ENCODE measurements at places on chromosomes 3 and 15.

DNA sequence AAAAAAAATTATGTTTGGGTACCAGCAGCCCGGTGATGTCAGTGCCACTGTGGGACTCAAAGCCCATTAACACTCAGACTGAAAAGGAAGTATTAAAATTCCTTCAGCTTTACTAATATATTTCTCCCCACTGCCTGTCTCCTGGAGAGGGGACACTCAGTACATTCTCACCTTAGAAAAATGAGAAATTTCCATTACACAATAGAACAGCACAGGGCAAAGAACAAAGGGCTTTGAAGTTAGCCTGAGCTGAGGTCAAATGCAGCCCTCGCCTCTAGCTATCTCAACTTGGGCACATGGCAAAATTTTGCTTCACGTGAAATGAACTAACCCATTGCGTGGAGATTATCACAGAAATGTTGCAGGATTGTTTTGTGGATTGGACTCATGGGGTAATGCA lies 80.8 kb downstream of the RARB start:
- DNase-seq = no peak

DNA sequence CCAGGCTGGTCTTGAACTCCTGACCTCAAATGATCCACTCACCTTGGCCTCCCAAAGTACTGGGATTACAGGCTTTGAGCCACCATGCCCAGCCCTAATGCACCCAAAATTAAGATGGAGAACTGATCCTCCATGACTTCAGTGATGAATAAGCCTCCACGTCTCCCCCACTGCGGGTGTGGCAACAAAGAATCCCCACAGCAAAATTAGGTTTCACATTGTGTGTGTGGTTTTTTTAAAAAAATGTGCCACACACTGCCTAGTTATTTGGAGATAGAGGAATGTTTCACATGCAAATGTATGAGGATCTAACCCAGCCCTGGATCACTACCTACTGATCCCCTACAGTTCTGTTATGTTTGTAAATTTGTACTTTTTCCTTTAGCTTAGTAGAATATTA lies 17.3 kb downstream of the HDAC11 start:
- DNase-seq = no peak

DNA sequence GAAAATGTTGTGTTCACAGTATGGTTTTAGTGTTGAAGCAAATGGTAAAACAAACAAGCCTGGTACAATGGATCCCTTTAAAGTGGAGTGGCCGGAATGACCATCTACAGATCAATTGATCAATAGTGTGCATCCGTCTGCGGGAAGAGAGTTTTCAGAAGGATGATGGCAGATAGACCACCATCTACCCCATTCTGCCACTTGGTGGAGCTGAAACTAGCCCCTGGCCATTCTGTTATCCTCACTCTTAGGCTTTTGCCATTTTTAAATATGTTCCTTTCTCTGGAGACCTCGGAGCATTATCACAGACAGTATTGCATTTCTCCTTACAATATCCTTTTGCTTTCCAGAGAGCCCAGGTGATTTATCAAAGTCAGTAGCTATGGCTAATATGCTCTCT lies 258.9 kb upstream of the CFAP20DC start:
- no peak for DNase-seq

- DNase-seq = no peak
Measured at GRCh38 chr15:76159282-76159681, 99.5 kb downstream of the TMEM266 start.

GRCh38 chr3:197599089-197599765 lies 43.5 kb upstream of the BDH1 start:
- peak; percentile 72 for DNase-seq
